ENCODE measurements at places on chromosomes 1 and 21.

- DNase-seq: no peak
Observed at GRCh38 chr21:34357889-34358288, 5.9 kb upstream of the KCNE2 start.

- DNase-seq: no peak
Observed at GRCh38 chr1:238549137-238549536, 658.4 kb upstream of the ZP4 start.

- no peak for DNase-seq
Observed at GRCh38 chr1:60891281-60891680, 191.1 kb upstream of the NFIA start.

- DNase-seq: no peak
Observed at GRCh38 chr1:242199776-242200458, 201.0 kb upstream of the MAP1LC3C start.

DNA sequence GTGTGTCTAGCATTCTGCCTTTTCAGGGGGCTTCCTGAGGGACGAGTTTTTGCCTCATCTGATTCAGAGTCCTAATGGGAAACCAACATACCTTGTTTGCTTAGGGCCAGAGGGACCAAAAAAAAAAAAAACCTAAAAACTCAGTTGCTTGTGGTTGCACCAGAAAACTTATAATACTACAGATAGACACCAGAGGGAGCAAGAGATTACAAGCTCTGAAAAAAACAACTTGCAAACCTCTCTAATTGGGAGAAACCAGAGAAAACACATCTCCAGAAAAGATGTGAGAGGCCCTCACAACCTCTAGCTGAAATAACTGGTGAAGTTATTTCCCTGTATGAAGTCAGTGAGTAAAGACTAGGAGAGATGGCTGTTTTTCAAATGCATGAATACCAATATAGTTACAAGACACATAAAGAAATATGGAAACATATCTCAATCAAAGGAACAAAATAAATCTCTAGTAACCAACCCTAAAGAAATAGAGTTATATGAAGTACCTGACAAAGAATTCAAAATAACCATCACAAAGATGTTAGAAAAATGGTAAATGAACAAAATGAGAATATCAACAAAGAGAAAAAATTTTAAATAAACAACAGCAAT, 233.7 kb upstream of the NFIA start:
- DNase-seq: peak; percentile 76

Data from hematopoietic multipotent progenitor cell treated with erythropoietin and hydrocortisone succinate and interleukin-3 and kit ligand, for 17 days (in vitro differentiated cells).